ENCODE measurements at places on chromosomes 16 and 17. TPM values are rescaled to one million over a fixed set of nuclear protein-coding genes. Genes with fewer than 3 reads are reported as not detected.

DNA sequence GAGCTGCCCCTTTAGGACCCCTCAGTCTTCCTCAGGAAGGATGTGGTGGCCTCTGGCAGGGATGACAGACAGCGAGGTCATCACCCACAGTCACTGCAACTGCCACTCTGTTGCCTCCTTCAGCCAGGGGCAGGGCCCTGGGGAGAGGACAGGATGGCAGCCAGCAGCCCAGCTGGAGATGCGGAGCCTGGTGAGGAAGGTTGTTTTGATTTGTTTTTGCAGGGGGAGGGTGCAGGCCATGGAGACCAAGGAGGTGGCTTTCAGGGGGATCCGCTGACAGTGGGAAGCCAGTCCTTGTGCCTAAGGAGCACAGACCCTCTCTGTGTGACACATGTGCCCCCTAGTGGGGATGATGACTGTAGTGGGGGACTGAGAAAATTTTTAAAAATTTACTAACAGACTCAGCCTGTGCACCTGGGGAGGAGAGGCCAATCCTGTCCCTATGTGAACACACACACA, 7.4 kb downstream of the PRCD start:
- peak; percentile 95 for DNase-seq

The CAVIN1 gene
- 47.8 TPM for total RNA-seq

DNA sequence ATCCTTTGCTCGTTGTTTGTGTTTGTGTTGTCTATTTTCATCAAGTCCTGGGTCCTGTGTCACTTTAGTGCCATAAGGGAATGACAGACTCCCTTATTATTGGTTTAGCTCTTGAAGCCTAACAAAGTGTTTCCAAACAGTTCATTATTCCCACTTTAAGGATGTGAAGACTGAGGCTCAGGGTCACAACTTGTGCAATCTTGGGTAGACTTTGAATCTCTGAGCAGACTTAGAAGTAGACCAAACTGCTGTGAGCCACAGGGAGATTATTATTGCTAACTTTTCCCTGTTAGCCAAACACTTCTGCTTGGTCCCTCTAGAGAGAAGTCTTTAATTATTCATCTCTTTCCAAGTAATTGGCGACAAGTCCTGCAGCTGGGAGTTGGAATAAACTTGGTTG, 31.8 kb downstream of the PRKCB start:
- no peak for DNase-seq

The DCUN1D3 gene
- 7.8 TPM for total RNA-seq

- DNase-seq, result no peak
Measured at GRCh38 chr16:67538666-67539101, 10.1 kb downstream of the RIPOR1 start.

The DHRS7C gene
- not detected for total RNA-seq

DNA sequence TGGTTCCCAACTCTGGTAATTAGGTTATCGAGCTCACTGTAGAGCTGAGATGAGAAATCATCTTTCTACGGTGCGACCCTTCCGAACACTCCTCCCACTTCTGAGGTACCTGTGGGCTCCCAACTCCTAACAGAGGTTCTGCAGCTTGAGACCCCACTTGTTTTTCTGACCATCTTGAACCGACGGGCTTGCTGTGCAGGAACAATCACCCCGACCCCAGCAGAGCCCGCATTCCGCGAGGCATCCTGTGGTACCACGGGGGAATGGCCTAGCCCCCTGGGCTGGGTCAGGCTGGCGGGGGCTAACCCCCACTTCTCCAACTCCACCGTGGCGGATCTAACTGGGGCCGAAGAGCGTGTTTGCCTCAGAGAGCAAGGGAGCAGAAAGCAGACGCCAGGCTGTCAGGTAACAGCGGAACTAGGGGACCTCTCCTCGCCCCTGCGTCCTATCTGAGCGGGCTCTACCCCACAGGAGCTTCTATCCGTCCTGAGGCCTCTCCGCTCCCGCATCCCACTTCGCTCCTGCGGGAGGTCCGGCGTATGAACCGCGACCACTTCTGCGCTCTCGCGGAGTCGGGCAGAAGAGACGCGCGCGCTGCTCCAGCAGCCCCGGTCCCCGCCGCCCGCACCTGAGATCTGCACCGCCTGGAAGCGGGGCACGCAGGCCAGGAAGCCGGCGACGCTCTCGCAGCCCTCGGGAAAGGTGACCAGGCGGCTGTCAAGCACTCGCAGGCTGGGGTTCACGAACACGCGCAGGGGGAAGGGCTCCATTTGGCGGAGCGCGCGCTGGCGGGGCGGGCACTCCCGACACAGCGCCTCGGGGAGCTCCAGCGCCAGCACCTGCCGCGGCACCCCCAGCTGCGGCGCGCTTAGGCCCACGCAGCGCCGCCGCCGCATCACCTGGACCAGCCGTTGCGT, 761 bp downstream of the PDF start:
- no peak for DNase-seq

- DNase-seq, result no peak
Measured at GRCh38 chr17:9728005-9728404, 63.4 kb downstream of the DHRS7C start.

DNA sequence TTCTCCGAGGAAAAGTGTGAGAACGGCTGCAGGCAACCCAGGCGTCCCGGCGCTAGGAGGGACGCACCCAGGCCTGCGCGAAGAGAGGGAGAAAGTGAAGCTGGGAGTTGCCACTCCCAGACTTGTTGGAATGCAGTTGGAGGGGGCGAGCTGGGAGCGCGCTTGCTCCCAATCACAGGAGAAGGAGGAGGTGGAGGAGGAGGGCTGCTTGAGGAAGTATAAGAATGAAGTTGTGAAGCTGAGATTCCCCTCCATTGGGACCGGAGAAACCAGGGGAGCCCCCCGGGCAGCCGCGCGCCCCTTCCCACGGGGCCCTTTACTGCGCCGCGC, at the start of gene ERBB2:
Gene ERBB2, plus strand, starts transcription at position 247 of the 330 bp plus-strand sequence. CDS start 175 bp downstream, outside the sequence.
- peak; percentile 35 for DNase-seq

The C17orf100 gene
- total RNA-seq, result 1.9 TPM

GRCh38 chr17:68228817-68229570, 18.8 kb upstream of the AMZ2 start:
- DNase-seq, result no peak

GRCh38 chr16:937723-938122, 33.1 kb downstream of the LMF1 start:
- DNase-seq, result no peak

DNA sequence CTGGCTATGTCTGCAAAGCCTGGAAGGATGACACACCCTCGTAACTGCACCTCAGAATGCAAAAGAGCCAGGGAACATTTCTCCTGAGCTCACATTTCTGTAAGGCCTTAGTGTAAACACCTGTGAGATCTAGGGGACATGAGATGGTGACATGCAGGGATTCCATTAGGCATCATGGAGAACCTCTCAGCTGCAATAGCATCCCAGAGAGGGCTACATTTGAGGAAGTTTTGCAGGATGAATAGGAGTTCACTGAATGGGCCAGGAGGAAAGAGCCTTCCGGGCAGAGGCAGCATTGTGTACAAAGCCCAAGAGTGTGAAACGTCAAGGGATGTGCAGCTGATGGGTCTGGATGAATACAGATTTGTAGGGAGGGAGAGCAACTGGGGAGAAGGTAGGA, 223.0 kb upstream of the RPL38 start:
- DNase-seq, result no peak

- DNase-seq, result no peak
Measured at GRCh38 chr16:25542306-25542705, 149.5 kb upstream of the HS3ST4 start.

DNA sequence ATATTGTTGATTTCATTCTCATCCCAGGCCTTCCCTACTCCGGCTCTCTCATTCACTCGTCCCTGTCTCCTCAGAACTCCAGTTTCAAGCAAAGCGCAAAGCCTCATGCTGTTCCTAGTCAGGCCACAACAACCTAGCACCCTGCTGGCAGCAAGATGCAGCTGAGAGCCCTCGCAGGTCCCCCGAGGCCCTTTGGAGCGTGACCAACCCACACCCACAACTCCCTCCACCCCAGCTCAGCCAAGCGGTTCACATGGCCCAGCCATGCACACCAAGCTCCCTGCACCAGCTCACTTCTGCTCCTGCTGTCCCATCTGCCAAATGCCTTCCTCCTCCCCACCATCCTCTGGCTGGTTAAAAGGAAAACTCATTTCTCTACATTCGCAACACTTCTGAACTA, 195.8 kb downstream of the IRX5 start:
- DNase-seq, result no peak

DNA sequence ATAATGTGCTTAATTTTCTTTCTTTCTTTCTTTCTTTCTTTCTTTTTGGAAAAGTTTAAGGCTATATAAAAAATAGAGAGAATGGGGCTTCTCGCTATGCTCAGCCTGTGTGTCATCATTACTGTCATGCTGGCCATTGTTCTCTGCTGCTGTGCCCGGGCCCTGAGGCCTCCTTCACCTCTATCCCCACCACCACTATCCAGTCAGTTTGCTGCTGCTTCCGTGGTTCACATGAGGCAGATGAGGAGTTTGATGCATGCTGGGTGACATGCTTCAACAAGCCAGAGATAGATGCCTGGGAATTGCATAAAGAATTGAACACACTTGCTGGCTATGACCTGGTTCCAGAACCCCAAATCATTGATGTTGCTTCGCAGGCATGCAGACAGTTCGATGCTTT, 36.3 kb downstream of the PITPNC1 start:
- no peak for DNase-seq

DNA sequence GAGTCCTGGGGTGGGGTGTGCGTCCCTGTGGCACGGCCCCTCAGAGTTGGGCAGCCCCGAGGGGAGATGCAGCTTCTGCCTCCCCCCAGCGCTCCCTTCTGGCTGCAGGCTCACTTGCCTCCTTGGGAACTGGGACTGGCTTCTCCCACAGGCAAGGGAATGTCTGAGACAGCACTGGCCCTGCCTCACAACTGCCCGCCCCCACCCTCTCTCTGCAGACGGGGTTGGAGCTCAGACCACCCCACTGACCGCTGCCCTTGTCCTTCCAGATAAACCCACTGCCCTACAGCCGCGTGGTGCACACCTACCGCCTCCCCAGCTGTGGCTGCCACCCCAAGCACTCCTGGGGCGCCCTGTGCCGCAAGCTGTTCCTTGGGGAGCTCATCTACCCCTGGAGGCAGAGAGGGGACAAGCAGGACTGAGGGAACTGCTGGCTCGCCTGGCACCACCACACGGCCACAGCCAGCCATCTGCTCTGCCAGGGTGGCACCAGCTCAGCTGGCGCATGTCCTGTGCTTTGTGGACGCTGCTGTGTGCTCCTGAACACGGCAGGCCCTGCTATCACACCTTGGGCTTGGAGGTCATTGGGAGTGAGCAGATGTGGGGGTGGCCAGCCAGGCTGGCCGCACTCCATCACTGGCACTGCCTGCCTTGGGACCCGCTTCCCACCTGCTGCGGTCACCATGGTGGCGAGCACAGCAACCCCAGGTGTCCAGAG, 7.1 kb upstream of the RAB40C start:
- no peak for DNase-seq

- DNase-seq, result no peak
Measured at GRCh38 chr17:10699856-10700255, 2.5 kb downstream of the ADPRM start.

DNA sequence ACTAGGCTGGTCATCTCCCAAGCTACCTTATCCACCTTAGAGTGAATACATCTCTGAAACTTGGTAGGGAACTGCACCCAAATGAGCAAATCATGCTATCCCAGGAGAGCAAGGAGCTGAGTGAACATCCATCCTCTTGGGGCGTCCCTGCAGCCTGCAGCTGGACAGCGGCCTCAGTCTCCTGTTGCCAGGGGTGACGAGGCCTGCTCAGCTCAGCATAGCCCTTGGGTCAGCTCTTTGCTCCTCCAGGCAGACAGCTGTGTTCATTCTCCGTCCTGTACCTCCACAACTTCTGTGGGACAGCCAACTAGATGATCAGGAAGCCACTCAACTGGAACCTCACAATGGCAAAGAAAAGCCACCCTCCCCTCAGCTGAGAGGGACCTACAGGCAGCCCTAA, 111.9 kb downstream of the SOCS1 start:
- no peak for DNase-seq

The CCP110 gene
- 37.2 TPM for total RNA-seq

DNA sequence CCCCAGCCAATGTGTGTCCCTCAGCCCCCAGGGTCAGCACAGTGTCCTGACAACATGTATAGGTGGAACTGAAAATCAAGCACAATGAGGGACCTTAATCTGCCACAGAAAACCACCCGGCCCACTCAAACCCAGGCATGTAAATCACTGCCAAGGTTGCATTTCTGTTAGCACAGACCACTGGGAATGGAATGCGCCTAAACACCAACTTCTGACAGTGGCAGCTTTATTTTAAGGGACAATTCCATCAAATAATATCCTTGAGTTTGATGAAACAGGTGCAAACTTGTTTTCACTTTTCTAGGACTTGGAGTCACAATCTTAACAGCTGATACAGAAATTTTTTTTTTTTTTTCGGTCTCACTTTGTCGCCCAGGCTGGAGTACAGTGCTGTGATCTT, 37.3 kb upstream of the MRPS23 start:
- DNase-seq, result no peak

The TMEM100 gene
- 1.0 TPM for total RNA-seq

The PYY gene
- total RNA-seq, result not detected

GRCh38 chr17:17151055-17151454, 55.1 kb downstream of the PLD6 start:
- DNase-seq, result no peak

DNA sequence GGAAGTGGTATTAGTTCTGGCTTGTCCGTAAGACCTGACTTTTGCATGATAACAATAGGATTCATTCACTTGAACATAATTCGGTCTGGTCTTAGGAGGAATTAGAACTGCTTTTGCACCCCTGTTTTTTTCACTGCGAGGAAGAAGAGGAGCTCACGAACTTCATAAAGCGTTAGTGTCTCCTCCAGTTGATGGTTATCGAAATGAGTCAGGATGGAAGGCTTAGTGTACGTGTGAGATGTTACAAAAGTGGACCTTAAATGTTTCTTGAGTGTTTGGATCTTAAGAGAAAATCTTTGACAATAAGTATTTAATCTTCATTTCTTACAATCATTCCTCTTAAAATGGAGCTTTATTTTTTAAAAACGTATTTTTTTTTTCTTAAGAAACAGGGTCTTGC, 52.8 kb downstream of the USP10 start:
- DNase-seq, result no peak

DNA sequence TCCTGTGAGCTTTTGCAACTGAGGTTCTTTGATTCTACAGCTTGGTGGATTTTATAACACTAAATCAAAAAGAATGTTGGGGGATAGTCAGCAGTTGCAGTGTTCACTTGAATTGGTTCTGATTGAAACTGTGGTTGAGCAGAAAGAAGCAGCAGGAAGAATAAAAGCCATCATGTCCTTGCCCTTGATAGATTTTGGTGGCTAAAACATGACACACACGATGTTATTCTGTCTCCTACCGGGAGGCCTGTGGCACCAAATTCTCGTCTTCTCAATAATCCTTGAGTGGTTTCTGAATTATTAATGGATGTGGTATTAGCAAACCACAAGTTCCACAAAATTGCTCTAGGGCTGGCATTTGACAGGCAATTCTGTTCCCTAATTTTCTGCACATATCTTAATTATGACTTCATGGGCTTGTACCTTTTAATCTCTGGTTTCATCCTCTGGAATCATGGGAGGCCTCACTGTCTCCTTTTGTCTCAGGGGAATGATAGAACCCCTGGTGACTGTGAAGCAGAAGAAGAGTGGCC, 338.2 kb downstream of the SNX29 start:
- peak; percentile 37 for DNase-seq

- DNase-seq, result no peak
Measured at GRCh38 chr17:67676305-67676704, 41.4 kb upstream of the NOL11 start.

The TPSD1 gene
- total RNA-seq, result not detected

All from SJCRH30 (cell line).